ENCODE measurements at places on chromosomes 2 and 18. TPM values are rescaled to one million over a fixed set of nuclear protein-coding genes. Genes with fewer than 3 reads are reported as not detected.

Gene FOSL2
- 30.6 TPM for polyA plus RNA-seq

GRCh38 chr2:212726403-212726802, 187.8 kb upstream of the ERBB4 start:
- peak; percentile 16 for DNase-seq

GRCh38 chr18:48436907-48437306, 27.7 kb upstream of the ZBTB7C start:
- DNase-seq: peak; percentile 76

DNA sequence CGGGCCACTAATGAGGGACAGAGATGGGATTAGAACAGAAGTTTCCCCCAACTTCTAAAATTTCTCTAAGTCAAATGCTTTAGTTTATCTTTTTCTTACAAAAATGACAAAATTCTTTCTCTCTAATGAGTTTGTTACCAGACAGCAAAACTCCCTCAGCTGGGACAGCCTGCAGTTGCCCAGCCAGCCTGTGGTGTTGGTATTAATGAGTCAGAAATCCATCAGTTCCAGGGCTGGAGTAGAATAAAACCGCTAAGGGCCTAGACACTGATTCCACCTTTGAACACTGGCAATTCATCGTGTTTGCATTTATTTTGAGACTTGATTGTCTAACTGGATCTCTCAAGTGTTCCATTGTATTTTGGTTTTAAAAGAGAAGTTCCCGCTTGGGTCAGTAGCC, 38.3 kb upstream of the SMAD2 start:
- no peak for DNase-seq

DNA sequence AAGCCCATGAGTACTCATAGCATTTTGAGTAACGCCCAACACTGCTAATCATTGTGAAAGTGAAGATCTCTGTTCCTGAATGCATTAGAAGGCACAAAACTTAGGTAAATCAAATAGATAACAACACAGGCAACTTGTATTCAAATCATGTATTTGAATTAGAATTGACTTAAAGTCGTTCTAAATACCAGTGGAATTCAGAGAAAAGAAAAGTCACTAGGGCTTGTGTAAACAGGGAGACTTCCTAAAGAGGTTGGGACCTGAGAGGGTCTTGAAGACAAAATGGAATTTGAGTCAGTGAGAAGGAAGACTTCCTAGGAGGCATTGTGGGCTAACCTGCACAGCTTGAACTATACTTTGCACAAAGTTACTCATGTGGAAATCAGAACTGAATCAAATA, 127.2 kb downstream of the CTNNA2 start:
- no peak for DNase-seq

- DNase-seq: no peak
Observed at GRCh38 chr2:164835302-164835701, 6.3 kb downstream of the COBLL1 start.

DNA sequence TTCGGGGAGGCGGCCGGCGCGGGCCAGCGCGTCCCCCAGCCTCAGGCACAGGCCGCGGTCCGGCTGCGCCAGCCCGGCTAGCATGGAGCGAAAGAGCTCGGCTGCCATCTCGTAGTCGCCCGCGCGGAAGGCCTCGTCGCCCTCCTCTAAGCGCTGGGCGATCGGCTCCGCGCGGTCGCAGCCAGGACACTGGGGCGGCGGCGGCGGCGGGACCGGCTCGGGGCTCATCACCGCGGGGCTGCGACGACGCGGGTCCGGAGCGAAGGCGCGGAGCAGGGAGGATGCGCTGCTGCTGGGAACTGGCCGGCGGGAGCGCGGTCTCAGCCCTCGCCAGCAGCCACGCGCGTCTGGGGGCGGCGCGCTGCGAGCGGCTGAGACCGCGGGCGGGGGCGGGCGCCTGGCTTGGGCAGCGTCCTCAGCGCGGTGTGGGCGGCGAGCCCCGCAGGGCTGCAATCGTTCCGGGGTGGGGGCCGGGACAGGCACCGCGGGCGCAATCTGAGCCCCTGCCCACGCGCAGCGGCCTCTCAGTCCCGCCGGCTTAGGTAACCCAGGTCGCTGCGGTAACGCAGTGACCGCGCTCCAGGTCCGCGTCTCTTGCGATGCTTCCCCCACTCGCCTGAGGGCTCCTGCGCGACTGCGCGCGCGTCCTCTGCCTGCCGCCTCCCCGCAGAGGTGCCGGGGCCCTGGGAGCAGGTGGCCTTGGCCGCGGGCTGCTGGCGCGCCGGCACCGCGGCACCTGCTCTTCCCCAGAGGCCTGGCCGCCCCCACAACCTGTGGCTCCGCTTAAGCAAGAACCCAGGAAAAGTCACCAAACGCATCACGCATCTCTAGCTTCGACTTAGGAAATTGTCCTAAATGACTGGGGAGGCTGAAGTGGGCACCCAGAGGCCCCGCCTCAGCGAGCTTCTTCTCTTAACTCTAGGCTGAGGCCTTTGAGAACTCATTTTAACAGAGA, at the start of gene LONRF2:
Gene LONRF2, minus strand, starts transcription at position 636 of the 955 bp plus-strand sequence. Its CDS starts 408 bp downstream, at position 228.
- DNase-seq: no peak

DNA sequence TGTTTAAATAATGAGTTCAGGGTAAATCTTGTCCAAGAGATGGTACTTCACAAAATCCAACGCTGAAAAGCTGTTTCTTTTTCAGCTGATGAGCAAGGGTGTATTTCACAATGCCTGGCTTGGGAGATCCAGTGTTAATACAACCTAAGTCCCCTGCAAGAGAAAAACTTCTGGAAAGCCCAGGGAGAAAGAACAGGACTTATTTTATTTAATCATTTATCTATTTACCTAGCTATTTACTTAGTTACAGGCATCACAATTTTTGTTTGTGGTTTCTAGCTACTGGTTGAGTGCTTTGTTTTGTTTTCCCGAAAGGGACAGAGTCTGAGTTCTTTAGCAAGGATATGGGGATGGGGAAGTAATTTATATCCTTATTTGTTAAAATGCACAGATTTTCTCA, 598.2 kb upstream of the SYT4 start:
- DNase-seq: no peak

DNA sequence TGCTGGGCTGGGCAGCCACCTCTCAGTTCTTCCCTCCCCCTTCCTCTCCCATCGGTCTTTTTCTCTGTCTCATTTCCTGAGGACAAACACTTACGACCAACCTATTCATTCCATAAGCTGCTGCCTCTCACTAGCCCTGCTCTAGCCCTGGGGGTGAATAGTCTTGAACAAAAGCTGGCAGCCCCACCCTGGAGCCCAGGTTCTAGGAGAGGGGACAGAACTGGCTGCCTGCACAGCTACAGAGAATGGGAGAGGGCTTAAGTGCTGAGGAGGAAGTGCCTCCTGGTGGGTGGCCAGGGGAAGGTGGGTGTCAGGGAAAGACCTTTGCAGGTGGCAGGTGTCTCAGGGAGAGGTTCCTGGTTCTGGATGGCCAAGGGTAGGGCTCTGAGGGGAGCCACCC, 22.8 kb downstream of the ANO7 start:
- DNase-seq: no peak

All from mammary epithelial cell (primary cell).